ENCODE measurements at places on chromosomes 6 and 20.

- DNase-seq = no peak
Measured at GRCh38 chr6:163474581-163474980, 60.1 kb downstream of the QKI start.

GRCh38 chr20:32012159-32012688 lies 2.0 kb downstream of the CCM2L start:
- no peak for DNase-seq

DNA sequence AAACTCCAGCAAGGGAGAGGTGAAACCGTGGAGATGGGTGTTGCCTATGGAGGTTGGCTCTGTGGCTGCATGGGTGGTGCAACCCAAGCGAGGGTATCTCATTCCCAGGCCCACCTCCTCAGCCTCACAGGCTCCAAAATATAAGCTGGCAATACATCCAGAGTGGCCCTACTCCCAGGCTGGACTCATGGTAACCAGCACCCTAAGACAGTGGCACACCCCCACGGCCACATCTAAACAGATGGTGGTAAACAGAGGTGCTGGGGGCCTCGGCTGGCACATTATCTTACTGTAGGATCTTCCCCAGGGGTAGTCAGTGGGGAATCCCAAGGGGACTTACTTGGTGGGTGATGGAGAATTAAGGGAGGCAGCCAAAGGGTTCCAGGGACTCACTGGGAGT lies 33.7 kb upstream of the CCND3 start:
- no peak for DNase-seq

DNA sequence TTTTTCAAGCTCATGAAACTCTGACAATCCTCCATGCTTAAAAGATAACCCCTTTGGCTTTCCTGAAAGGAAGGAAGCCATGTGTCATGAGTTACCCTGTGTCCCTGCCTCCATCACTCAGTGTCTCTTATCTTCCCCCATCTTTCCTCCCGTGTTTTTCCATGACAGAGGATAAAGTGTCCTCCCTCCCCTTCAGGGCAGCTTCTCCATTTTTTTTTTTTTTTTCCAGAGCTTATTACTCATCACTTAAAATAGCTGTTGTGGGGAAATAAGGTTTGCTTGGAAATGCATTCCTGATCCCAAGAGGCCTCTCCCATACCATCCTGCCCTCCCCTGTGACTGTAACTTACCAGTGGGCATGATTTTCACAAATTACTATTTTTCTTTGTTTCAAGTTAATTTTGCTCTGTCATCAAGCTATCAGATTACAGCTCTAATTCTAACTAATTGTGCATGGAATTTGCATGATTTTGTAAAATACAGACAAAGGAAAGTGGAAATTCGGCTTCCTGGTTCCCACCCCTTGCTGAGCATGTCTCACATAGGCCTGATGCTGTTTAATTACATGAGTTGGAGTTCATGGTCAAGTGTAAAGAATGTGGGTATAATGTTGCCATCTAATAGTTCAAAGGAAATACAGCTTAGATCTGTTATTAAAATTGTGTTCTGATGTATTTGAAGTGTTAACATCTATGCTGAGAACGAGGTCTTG lies 614.5 kb upstream of the FLRT3 start:
- no peak for DNase-seq

DNA sequence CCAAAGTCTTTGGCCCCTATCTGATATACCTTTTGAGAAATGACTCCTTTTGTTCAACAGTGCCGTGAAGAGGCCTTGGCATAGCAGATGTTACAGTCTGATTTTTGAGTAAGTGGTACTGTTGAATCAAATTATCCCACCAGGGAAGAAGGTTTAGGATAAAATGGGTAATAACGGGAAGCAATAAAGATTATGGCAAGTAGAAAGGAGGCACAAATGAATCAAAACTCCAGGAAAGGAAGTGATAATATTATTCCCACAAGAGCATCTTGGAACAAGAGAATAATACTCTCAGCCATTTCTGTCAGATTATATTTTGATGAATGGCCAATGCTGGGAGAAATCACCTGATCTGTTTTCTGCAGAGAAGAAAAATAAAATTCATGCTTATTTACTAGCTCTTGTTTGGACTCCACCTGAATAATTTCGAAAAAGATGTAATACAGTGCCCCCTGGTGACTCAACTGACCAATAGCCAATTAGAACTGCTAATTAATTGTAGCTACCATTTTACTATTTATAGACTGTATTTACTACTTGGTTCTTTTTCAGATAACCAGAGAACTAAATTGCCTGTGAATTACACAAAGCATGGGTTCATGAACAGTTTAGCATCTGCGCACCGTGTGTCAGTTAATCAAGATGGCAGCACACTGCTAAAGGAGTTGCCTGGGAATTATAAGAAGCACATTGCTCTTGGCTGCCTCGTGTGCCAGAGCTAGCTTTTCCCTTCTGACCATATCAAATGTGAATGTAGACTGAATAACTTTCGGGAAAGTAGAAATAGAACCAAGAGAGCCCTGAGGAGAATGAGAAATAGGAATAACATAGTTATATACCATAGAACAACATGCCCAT lies 78.5 kb upstream of the TRDN start:
- peak; percentile 6 for DNase-seq

Measured in prostate gland (tissue), 2 donors.